ENCODE measurements at places on chromosomes 3 and 15. TPM values are rescaled to one million over a fixed set of nuclear protein-coding genes. Genes with fewer than 3 reads are reported as not detected.

DNA sequence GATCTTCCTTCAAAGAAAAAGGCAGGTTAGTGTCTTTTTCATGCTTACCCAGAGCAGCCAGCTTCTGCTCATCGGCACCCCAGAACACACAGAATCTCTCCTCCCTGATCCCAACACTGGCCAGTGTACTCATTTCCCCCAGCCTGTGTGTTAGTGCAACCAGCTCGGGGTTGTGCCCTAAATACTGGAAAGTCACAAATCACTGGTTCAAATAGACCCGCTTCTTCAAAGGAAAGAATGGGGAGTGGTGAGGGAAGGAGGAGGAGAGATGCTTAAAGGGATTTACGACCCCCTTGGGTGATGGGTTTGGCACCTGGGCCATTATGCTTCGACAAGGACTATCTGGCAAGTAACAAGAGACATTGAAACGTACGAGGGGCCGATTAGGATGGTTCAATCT, 114.0 kb downstream of the FOXB1 start:
- DNase-seq, result no peak

DNA sequence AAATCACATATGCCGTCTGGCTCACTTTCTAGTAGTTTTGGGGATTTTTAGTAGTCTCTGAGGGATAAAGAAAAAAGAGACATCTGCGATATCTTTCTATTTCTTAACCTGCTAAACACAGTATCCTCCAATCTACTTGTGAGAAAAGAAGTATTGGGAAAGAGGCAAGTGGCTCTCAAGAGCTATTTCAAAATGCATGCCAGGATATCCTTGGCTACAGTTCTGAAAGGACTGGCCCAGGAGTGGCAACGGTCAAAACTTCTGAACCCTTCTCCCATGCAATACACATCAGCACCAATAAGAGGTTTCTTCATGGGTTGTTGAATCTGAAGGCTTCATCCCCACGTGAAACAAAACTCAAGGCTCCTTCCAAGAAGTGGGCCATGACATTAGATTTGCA, 204.0 kb upstream of the WNT5A start:
- no peak for DNase-seq

DNA sequence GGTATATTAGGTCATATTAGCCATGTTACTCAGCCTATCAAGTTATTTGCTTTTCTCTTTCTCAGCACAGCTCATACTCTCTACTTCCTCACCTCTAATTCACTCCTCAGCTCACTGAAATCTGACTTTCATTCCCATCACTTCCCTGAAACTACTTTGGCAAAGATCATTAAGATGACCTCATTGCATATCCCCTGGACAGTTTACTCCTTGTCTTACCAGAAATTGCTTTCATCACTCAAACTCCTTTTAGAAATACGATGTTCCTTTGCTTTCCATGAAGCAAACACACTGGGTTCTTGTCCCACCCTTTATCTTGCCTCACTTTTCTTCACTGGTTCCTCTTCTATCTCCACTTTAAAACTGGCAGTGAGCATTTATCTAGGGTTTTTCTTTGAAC, 354.4 kb downstream of the TUSC7 start:
- no peak for DNase-seq

- DNase-seq, result no peak
Observed at GRCh38 chr3:10432931-10433330, 72.5 kb downstream of the ATP2B2 start.

- DNase-seq, result no peak
Observed at GRCh38 chr3:58584690-58585004, 7.5 kb upstream of the FAM107A start.

DNA sequence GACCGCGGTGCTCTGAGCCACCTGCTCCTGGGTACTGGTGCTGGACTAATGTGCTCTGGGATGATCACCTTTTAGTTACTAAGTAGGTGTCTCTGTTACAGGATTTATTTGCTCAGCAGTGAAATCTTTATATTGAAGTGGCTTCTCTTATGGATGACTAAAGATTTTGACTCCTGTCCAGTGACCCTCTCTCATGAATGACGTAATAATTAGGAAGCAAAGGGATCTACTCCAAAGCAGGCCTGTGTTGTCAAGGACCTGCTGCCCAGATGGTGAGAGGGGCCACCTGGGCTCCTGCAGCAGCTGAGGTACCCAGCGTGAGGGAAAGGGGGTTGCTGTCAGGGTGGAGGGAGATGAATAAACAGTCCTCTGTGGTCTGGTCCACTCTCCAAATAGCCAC, 263.6 kb downstream of the GABRG3 start:
- no peak for DNase-seq

- peak; percentile 65 for DNase-seq
Observed at GRCh38 chr3:52347716-52348635, 31.9 kb downstream of the DNAH1 start.

DNA sequence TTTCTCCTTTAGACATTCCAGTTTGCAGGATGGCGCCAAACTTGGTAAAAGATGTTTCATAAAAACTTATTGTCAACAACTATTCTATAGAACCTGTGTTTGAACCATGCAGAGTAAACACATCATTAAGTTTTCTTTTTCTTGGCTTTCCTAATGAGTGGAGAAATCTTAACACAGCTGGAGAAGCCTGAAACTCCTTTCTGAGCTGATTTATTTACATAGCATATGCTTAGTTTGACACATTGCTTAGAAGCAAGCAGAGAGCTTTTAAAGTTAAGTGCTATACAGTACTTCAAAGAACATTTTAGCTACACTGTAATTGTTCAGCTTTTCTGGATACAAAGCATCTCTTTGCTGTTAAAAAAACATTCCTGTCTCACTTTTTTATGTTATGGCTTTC, 61.0 kb upstream of the PAQR5 start:
- no peak for DNase-seq

GRCh38 chr3:31572236-31573004, 39.7 kb downstream of the STT3B start:
- DNase-seq, result no peak

CLEC3B gene
- total RNA-seq, result 48.9 TPM

DLEC1 gene
- total RNA-seq, result 0.29 TPM

TRIM71 gene
- not detected for total RNA-seq
